HuH-7 (cell line): ENCODE measurements at places on chromosomes 3 and 15.

DNA sequence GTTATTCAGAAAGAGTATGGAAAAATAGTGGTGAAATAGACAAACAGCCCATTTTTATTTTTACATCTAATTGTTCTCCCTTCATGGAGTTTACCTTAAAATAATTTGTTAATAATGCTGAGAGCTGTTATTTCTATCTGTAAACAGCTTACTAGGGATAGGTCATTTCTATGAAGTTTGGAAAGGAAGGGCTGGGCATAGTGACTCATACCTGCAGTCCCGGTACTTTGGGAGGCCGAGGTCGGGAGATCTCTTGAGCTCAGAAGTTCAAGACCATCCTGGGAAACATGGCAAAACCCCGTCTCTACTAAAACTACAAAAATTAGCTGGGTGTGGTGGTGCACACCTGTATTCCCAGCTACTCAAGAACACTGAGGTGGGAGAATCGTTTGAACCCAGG is 624.3 kb upstream of the LMCD1 start:
- no peak for DNase-seq

GRCh38 chr15:82540984-82541431 is 751 bp upstream of the RPS17 start:
- no peak for DNase-seq

DNA sequence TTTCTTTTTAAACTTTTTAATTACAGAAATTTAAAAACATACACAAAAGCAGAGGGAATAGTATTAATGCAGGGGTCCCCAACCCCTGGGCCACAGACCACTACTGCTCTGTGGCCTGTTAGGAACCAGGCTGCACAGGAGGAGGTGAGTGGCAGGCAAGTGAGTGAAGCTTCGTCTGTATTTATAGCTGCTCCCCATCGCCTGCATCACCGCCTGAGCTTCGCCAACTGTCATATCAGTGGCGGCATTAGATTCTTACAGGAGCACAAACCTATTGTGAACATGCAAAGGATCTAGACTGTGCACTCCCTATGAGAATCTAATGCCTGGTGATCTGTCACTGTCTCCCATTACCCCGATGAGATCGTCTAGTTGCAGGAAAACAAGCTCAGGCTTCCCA is 22.4 kb downstream of the CCR9 start:
- no peak for DNase-seq

GRCh38 chr3:194315088-194315964 is 35.8 kb downstream of the CPN2 start:
- peak; percentile 89 for DNase-seq

DNA sequence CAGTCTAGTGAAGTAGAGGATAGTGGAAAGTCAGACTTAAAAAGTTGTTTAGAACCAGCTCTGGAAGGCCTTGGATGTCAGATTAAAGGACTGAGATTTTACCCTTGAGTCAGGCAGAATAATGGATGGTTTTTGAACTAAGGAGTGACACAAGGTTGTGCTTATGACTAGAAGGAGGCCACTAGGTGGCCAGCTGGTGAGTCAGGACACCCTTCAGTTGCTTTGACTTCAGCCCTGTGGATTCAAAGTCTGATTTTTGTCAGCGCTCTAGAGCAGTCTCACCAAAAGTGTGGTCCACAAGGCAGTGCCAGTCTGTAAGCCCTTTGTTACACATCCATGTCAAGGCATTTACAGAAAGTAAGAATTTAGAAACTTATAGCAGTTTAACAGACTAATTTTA is 3.8 kb upstream of the GABPB1 start:
- DNase-seq: peak; percentile 44

DNA sequence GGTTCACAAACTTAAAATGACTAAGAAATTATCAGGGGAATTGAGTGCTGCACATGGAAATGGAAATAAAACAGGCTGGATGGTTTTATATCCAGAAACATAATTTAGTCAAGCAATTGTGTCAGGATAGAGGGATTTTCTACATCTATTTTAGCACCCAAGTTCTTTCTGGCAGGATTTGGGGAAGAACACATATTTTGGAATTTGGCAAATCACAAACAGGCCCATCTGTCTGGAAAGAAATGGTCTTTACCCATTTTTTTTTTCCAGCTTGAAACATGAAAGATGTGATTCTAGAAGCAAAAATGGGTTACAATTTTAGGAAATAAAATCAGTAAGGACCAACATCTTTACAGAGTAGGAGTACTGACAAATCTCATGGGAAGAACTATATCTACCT is 14.4 kb upstream of the UNC13C start:
- DNase-seq: no peak

DNA sequence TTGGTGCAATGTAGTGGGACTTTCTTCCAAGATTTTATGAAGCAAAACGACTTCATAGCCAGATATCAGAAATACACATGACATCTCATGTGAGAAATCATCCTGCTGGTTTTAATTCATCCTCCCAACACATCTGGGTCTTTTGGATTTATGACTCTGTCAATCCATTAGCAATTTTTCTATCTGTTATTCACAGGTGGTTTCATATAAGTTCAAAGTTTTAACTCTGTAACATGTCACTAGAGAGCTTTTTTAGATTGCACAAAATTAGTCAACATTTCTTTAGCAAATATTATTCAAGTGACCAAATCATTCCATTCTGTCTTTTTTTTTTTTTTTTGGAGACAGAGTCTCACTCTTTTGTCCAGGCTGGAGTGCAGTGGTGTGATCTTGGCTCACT is 30.4 kb downstream of the SQOR start:
- no peak for DNase-seq

DNA sequence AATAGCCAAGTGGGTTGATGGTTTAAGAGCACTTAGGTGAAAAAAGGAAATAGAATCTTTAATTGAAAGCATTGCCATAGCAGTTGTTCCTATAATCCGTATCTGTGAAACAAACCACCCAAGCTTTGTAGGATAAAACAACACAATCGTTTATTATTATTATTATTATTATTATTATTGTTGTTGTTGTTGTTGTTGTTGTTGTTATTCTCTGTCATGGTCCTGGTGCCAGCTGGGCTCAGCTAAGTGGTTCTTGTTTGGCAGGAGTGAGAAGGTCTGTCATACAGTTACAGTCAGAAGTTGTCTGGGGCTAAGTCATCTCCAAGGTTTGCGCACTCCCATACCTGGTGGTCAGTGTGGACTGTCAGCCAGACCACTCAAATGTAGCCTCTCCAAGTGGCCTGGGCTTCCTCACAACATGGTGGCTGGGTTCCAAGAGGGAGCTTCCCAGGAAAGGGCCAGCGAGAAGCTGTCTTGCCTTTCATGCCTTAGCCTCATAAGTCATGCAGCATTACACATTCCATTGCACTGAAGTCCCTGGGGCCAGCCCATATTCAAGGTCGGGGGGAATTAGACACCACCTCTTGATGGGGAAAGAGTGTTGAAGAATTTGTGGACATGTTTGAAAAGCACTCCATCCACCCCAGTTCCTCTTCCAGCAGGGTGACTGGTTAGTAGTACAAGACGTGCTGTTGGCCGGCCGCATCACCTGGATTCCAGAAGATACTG is 54.3 kb upstream of the FGD5 start:
- DNase-seq: no peak

DNA sequence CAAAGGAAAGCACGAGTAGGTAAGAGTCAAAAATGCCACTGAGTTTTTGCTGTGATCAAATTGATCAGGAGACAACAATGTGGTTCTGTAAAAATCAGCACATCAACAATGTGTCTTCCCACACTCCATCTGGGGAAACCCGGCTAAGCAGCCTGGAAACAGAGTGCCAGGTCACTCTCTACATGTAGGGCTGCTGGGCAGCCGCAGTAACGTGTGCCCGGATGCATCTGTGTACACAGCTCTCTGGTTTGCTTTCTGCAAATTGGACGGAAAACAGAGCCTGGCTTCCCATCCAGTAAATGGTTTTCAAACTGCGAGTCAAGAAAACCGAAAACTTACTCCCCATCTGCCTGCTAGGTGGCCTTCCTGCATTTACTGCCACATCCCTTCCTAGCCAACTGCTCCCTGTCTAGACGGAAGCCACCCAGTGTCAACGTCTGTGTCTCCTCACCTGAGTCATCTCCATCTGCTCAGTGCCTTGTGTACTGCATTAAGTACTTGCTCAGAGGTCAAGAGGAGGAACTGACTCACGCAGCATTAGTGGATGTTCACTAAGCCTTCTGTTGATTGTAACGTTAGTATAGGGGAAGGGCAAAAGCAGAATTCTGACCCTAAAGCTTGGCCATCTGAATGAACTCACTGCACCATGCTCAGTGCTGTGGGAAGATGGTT is 124.1 kb downstream of the TJP1 start:
- DNase-seq: no peak

DNA sequence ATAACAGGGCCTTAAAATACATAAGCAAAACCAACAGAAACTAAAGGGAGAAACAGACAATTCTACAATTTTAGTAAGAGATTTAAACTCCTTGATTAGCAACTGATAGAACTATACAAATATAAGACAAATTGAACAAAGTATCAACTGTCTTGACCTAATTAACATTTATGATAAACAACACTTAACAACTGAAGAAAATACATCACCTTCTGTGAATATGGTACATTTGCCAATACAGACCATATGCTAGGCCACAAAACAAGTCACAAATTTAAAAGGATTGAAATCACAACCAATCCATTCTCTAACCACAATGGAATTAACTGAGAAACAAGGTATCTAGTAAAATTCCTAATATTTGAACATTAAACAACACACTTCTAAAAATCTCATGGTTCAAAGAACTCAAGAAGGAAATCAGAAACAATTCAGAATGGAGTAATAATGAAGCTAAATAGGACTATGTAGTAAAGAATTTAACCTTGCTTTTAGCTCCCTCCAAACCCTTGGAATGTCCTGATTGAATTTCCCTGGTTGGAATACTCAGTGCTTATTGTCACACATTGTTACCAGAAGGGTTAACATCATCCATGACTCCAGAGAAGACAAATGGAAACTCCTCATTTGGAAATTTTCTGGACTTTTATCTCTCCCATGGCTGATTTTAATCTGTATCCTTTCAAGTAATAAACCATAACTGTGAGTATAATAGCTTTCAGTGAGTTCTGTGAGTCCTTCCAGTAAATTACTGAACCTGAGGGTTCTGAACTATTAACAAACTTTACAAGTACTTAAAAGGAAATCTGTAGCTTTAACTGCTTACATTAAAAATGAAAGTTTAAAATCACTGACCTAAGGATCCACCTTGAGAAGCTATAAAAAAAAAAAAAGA is 88.8 kb downstream of the DLG1 start:
- no peak for DNase-seq

- DNase-seq: no peak
Observed at GRCh38 chr3:10981961-10982360, 10.6 kb upstream of the SLC6A1 start.

- DNase-seq: peak; percentile 85
Observed at GRCh38 chr15:77819851-77820728, 187.4 kb upstream of the LINGO1 start.

DNA sequence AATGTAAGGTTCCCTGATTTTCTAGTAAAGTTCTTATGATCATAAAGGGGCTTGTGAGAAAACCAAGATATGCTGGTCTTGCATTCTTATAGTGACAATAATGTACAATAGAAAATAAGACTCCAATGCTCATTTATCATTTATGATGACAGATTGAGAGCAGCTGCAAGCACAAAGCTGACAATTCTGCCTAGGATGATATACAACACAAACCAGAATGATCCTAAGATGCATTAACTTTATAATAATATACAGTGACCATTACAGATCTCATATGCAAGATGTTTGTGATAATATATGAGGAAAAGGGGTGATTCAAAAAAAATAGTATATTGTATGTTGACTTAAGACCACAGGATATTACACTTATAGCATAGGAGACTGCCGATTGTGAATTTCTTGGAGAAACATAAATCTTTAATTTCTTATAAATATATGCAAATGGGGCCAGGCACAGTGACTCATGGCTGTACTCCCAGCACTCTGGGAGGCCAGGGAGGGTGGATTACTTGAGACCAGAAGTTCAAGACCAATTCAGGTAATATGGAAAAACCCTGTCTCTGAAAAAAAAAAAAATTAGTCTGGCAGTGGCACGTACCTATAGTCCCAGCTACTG is 387.0 kb downstream of the ZBBX start:
- DNase-seq: no peak

DNA sequence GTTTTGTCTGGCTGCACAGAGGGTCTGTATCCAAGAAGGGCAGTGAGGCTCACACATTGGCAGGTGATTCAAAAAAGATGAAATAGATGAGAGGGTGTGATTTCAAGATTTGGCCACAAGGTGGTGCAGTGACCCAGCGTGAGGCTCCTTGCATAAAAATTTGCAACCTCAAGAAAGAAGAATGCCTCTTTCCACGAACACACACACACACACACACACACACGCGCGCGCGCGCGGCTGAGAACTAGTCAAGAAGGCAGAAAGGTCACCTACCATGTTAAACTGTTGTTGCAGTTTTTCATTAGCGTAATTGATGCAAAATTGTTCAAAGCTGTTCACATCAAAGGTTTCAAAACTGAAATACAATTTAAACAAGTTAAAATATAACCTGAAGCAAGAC is 39.2 kb downstream of the MYO5C start:
- peak; percentile 67 for DNase-seq

DNA sequence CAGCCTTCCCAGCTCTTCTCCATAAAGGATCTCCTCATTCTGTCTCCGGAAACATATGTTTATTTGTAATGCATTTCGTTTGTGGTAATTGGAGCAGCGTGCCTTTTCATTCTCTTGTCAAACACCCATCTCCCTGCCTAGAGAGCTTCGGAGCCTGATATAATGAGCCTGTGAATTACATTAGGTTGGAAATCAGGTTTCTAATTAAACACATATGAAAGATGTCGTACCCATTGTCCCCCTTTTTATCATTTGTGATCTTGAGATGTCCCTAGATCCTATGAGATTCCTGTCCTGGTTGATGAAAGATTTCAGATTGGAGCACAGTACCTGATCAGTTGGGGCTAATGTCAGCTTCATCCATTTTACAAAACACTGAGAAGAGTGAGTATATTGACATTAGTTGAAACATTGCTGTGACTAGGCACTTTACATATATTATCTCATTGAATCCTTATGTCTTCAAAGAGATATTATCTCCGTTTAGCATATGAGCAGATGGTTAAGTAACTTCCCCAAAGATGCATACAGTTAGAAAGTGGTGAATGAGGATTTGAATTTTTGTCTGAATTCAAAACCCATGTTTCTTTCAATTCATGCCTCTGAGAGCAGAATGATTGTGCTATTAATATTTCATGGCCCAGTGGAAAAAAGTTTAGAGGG is 23.1 kb downstream of the SYN2 start:
- no peak for DNase-seq

- no peak for DNase-seq
Observed at GRCh38 chr3:72157748-72158638, 373.0 kb upstream of the PROK2 start.

DNA sequence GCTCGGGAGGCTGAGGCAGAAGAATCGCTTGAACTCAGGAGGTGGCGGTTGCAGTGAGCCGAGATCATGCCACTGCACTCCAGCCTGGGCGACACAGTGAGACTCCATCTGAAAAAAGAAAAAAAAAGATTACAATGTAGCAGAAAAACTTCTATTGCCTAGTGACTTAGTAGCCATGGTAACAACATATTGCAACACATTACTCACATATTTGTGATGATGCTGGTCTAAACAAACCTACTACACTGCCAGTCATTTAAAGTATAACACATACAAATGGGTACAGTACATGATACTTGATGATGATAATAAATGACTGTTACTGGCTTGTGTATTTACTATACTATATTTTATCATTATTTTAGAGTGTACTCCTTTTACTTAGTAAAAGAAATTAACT is 125.6 kb downstream of the PLOD2 start:
- DNase-seq: no peak
